ENCODE measurements at places on chromosomes 2 and 18. TPM values are rescaled to one million over a fixed set of nuclear protein-coding genes. Genes with fewer than 3 reads are reported as not detected.
A peak's percentile ranks its signal among the peaks of the same experiment; 100 is the strongest.

ASPRV1 gene
- total RNA-seq = 1.6 TPM

EVX2 gene
- total RNA-seq = not detected

- no peaks in the 10 kb centered on the region for H3K27me3 ChIP-seq
- H3K4me3 ChIP-seq = no peak overlapping the region
- no peaks in the 10 kb centered on the region for H3K36me3 ChIP-seq
- H3K4me1 ChIP-seq = no peaks in the 10 kb centered on the region
- H3K27ac ChIP-seq = no peak overlapping the region
- DNase-seq = no peak
Observed at GRCh38 chr2:215451012-215451756, 15.3 kb upstream of the FN1 start.

DNA sequence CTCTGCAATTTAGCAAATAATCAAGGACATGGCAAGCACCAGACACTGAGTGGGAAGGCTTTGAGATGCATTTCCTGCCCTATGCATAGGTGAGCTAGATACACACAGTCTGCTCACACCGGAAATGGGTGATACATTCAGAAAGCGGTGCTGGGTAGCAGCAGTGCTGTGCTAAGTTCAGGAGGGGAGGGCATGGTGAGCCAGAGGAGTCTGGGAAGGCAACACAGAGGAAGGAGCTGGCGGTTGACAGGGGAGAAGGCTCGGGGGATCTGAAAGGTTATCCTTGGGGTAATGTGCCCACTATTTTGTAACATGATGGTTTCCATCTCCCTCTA lies 57.4 kb upstream of the EPAS1 start:
- no peaks in the 10 kb centered on the region for H3K27me3 ChIP-seq
- no peak overlapping the region for H3K27ac ChIP-seq
- H3K4me1 ChIP-seq = no peaks in the 10 kb centered on the region
- no peak overlapping the region for H3K4me3 ChIP-seq

- no peak overlapping the region for H3K4me3 ChIP-seq
- no peak for DNase-seq
- no peaks in the 10 kb centered on the region for H3K27me3 ChIP-seq
- no peaks in the 10 kb centered on the region for H3K36me3 ChIP-seq
- H3K27ac ChIP-seq = no peak overlapping the region
- no peaks in the 10 kb centered on the region for H3K4me1 ChIP-seq
Observed at GRCh38 chr18:1511619-1512311, 607.1 kb downstream of the ADCYAP1 start.

DNA sequence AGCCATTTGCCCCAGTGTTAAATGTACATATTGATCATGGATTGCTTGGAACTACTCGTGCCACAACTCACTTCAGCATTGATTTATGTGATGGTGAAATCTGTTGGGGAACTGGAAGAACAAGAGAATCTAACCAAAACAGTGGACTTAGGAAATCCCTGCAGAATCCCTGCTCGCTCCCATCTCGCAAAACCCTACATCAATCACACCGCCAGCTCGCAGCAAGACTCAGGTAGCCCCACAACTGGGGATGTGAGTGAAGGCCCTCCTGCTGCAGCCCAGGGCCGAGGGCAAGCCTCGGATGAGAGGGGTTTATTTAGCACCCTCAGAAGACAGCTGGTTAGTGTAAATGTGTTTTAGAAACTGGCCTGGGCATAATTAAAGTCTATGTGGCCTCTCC lies 171.6 kb downstream of the ANAPC1 start:
- no peak for DNase-seq
- H3K4me1 ChIP-seq = no peaks in the 10 kb centered on the region

- no peaks in the 10 kb centered on the region for H3K27me3 ChIP-seq
- no peaks in the 10 kb centered on the region for H3K4me1 ChIP-seq
- no peak overlapping the region for H3K27ac ChIP-seq
- no peaks in the 10 kb centered on the region for H3K36me3 ChIP-seq
- DNase-seq = no peak
Observed at GRCh38 chr2:81987370-81987769, 1682.8 kb upstream of the LRRTM1 start.

GALNT14 gene
- total RNA-seq = 84.6 TPM

COL3A1 gene
- 138 TPM for total RNA-seq

RPE gene
- total RNA-seq = 56.7 TPM

GRCh38 chr2:60544954-60545560 lies 8.4 kb downstream of the BCL11A start:
- no peaks in the 10 kb centered on the region for H3K36me3 ChIP-seq
- no peak for DNase-seq
- H3K27me3 ChIP-seq = no peaks in the 10 kb centered on the region
- H3K27ac ChIP-seq = no peak overlapping the region
- H3K4me1 ChIP-seq = no peaks in the 10 kb centered on the region

DES gene
- 74.2 TPM for total RNA-seq

GRCh38 chr2:168635065-168635577 lies 167.3 kb upstream of the NOSTRIN start:
- DNase-seq = peak; percentile 89
- peaks cover 18% of the 10 kb centered on the region for H3K4me1 ChIP-seq
- no peaks in the 10 kb centered on the region for H3K36me3 ChIP-seq
- H3K27ac ChIP-seq = no peak overlapping the region
